ENCODE measurements at places on chromosomes 12 and 14.

DNA sequence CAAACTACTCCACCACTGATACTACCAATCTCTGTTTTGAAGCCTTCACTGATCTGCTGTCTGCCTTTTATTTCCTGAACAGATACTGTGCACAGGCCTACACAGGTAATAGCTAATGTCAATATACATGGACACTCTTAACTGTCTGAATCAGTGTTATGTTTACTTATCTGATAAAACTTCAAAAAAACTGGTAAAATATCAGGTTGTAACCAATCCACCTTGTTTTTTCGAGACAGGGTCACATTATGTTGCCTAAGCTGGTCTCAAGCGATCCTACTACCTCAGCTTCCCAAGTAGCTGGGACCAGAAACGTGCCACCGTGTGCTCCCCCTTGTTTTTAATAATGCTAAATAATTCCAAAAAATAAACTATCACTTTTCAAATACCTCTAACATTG is 43.5 kb downstream of the HECTD1 start:
- DNase-seq = no peak

GRCh38 chr12:101599771-101600484 is 5.2 kb downstream of the MYBPC1 start:
- DNase-seq = no peak

DNA sequence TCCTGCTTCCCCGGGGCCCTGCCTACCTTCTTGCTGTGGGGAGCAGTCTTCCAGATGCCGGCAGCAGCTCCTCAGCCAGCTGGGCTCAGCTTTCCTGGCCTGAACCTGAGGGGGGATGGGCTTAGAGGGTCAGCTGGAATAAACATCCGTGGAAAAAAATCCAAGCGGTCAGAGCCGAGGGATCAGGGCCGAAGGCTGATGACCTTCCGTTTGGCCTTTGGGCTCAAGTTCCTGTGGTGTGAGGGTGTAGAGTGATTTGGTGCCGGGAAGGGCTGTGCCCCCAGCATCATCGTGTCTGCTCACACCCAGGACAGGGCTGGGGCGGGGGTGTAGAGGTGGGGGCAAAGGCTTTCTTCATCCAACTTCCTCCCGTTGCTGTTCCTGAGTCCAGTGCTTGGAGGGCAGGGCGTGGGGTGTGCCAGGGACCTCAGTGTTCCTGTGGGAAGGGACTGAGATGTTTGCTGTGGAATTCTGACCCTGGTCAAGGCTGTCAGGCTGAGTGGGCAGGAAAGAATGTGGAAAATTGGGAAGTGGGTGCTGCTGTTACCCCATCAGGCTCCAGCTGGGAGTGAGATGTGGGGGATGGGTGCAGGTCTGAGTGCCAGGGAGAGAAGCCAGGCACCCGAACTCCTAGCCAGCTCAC is 2.6 kb downstream of the SMIM41 start:
- DNase-seq = no peak

DNA sequence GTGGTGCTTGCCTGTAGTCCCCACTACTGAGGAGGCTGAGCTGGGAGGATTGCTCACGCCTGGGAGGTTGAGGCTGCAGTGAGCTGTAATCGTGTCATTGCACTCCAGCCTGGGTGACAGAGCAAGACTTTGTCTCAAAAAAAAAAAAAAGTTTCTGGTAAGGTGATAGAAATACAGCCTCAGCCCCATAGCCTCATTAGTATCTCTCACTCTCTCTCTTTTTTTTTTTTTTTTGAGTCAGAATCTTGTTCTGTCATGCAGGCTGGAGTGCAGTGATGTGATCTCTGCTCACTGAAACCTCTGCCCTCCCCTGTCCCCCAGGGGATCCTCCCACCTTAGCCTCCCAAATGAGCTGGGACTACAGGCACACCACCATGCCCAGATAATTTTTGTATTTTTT is 19.2 kb downstream of the MTHFD1 start:
- no peak for DNase-seq

GRCh38 chr12:28512876-28513275 is 322.6 kb downstream of the CCDC91 start:
- no peak for DNase-seq

- DNase-seq = no peak
These were observed 265.7 kb upstream of the SRRM4 start for GRCh38 chr12:118715647-118716046.

DNA sequence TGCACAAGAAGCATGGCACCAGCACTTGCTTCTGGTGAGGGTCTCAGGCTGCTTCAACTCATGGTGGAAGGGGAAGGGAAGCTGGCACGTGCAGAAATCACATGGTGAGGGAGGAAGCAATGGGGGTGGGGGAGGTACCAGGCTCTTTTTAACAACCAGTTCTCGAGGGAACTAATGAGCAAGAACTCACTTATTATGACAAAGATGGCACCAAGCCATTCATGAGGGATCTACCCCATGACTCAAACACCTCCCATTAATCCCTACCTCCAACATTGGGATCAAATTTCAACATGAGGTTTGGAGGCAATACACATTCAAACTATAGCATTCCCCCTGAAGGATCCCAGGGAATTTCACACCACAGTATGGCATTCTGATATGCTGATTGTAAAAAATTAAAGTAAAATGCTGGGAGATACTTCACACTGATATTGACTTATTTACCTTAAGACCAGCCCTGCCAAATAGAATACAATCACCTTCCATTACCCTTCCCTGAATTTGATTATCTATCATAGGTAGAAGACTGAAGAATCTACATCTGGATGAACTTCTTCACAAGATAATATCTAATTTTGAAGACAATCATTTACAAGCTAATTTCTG is 201.7 kb upstream of the PLXNC1 start:
- no peak for DNase-seq

- no peak for DNase-seq
These were observed 27.6 kb downstream of the SBNO1 start for GRCh38 chr12:123337070-123337469.

- no peak for DNase-seq
These were observed 20.2 kb downstream of the VPS37B start for GRCh38 chr12:122875590-122876220.

GRCh38 chr12:107584563-107584962 is 101.0 kb upstream of the PWP1 start:
- no peak for DNase-seq

- no peak for DNase-seq
These were observed 10.8 kb downstream of the STYX start for GRCh38 chr14:52740751-52741150.
